ENCODE measurements at places on chromosomes 2 and 18. TPM values are rescaled to one million over a fixed set of nuclear protein-coding genes. Genes with fewer than 3 reads are reported as not detected.

- no peaks in the 10 kb centered on the region for H3K36me3 ChIP-seq
- H3K4me1 ChIP-seq, result no peaks in the 10 kb centered on the region
- no peaks in the 10 kb centered on the region for H3K27me3 ChIP-seq
- no peak overlapping the region for H3K27ac ChIP-seq
These were observed 208.2 kb downstream of the SPP2 start for GRCh38 chr2:234258562-234259141.

DNA sequence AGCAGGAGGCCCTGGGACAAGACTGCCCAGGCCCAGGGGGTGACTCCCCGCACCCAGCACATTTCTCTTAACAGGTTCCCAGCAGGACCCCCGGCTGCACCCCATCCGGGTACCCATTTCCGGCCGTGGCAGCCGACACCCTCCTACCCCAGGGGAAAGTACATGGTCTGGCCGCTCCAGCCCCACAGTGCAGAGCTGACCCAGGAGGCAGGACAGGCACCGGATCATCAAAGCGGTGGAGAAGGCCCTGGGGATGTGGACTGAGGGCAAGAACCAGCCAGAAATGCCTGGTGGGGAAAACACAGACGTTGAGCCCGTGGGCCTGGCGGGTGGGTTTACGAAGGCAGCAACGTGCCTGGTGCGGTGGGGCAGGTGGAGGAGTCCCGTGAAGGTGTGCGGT lies 79.5 kb upstream of the GPC1 start:
- H3K27me3 ChIP-seq, result no peaks in the 10 kb centered on the region
- no peak overlapping the region for H3K27ac ChIP-seq
- H3K4me1 ChIP-seq, result no peaks in the 10 kb centered on the region
- no peak overlapping the region for H3K4me3 ChIP-seq
- no peaks in the 10 kb centered on the region for H3K36me3 ChIP-seq

LOXHD1 gene
- 11.3 TPM for total RNA-seq

GRCh38 chr2:128302011-128302743 lies 16.5 kb downstream of the HS6ST1 start:
- no peak overlapping the region for H3K4me3 ChIP-seq
- no peak for DNase-seq
- peaks cover 66% of the 10 kb centered on the region for H3K4me1 ChIP-seq

POTEJ gene
- total RNA-seq, result 17.2 TPM

DNA sequence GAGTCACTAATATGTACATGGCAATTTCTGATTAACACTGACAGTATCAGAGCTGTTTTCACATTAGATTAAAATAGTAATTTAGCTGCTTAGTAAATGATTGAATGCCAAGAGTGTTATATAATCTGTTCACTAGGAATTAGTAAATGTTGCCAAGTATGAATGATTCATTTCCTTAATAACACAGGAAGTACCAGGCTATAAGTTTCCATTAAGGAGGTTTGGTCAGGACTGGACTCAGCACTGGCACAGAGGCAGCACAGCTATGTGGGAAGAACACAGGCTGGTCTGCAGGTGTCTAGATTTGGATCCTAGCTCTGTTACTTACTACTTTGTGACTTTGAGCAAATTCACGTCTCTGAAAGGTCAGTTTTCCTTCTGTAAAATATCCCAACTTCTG lies 97.2 kb downstream of the TDRD15 start:
- no peak overlapping the region for H3K4me3 ChIP-seq
- no peaks in the 10 kb centered on the region for H3K27me3 ChIP-seq
- no peaks in the 10 kb centered on the region for H3K36me3 ChIP-seq
- H3K4me1 ChIP-seq, result no peaks in the 10 kb centered on the region

DNA sequence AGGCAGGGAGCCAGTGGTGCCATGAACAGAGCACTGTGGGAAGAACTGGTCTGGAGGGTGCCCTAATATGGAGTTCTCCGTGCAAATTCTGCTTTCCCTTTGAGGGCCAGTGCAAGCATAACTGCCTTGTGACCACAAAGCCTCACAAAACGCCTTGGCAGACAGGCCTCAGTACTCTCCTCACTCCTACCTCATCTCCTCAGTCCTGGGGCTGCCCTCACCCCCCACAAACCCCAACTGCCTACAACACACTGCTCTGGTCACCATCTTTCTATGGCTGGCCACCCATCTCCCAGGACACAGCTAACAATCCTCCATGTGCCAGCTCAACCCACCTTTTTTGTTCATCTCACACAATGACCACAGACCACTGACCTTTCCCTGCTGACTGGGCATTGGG lies 8.9 kb downstream of the COX5B start:
- DNase-seq, result no peak
- no peaks in the 10 kb centered on the region for H3K27me3 ChIP-seq
- H3K4me3 ChIP-seq, result no peak overlapping the region
- H3K27ac ChIP-seq, result no peak overlapping the region
- H3K4me1 ChIP-seq, result no peaks in the 10 kb centered on the region

- DNase-seq, result no peak
- no peak overlapping the region for H3K4me3 ChIP-seq
- no peaks in the 10 kb centered on the region for H3K36me3 ChIP-seq
These were observed 427.5 kb downstream of the PARD3B start for GRCh38 chr2:204972606-204973336.

GMPPA gene
- 24.6 TPM for total RNA-seq

RAB27B gene
- total RNA-seq, result 0.93 TPM

CNDP1 gene
- 1.3 TPM for total RNA-seq
